Effector CD8-positive, alpha-beta T cell (primary cell): ENCODE measurements at places on chromosomes 4 and X.

- no peak for DNase-seq
Observed at GRCh38 chrX:47507153-47507867, 24.3 kb upstream of the ZNF41 start.

- no peak for DNase-seq
Observed at GRCh38 chrX:14228611-14229010, 198.9 kb upstream of the GEMIN8 start.

DNA sequence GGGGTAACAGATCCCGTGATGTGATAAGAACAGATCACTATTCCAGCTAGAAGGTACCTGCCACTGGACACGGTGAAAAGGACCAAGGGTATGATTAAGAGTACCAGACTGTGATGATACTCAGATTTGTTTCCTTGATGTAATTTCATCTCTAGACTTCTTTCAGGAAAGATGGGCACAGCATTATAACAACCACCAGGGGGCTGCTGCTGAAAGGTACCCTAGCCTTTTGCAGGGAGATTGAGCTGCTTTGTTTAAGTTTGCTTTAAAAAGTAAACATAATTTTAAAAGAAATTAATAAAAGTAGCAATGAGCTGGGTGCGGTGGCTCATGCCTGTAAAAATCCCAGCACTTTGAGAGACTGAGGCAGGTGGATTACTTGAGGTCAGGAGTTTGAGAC is 145.4 kb downstream of the EMCN start:
- DNase-seq: no peak

DNA sequence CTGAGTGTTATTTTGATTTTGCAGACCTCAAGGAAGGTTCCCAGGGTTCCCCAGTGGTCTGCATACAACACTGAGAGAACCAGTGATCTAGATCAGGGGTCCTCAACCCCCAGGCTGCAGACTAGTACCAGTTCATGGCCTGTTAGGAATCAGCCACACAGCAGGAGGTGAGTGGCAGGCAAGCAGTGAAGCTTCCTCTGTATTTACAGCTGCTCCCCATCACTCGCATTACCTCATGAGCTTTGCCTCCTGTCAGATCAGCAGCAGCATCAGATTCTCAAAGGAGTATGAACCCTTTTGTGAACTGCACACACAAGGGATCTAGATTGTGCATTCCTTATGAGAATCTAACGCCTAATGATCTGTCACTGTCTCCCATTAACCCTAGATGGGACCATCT is 28.5 kb downstream of the EDNRA start:
- no peak for DNase-seq

GRCh38 chr4:73599182-73599581 is 21.1 kb downstream of the RASSF6 start:
- DNase-seq: no peak

- no peak for DNase-seq
Observed at GRCh38 chr4:185358959-185359358, 36.8 kb downstream of the LRP2BP start.

- DNase-seq: no peak
Observed at GRCh38 chr4:172095161-172095560, 282.0 kb downstream of the GALNTL6 start.

GRCh38 chrX:1403228-1403627 is 11.3 kb upstream of the SLC25A6 start:
- no peak for DNase-seq

DNA sequence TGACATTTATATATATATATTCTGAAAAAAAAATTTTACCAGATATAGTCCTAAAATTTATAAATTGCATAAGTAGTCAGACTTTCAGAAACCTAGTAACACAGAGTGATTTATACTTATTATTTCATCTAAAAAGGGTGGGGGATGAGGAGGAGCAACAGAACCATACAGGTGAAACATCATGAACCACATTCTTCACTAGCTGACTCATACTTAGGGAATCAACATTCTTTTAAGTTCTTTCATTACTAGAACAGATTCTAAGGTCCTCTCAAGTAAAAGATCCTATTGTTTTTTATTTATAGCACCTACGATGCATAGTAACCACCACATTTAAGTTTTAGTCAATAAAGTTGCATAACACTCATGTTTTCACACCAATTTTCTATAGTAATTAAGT is 166.1 kb downstream of the LRBA start:
- no peak for DNase-seq

DNA sequence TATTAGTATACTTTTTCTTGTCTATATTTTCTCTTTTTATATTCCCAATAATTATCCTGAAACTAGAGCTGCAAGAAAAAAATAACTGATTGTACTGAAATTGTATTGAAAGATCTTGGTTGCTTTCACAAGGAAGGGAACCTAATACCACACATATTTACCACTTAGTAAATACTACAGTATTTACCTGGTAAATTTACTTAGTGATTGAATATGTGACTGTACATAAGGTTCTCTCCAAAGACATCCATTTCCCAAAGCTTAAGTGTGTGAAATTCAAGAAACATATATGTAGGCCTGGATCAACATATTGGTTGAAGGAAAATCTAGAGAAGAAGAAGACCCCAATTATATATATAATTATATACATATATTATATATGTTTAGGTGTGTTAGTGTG is 1272.7 kb downstream of the C4orf33 start:
- DNase-seq: no peak

- no peak for DNase-seq
Observed at GRCh38 chrX:17078031-17078720, 131.7 kb downstream of the REPS2 start.
